Vagina (tissue), 2 donors: ENCODE measurements at places on chromosomes 11 and 22. TPM values are rescaled to one million over a fixed set of nuclear protein-coding genes. Genes with fewer than 3 reads are reported as not detected.

- no peak for DNase-seq
These were observed 85.7 kb upstream of the PRDM11 start for GRCh38 chr11:45060707-45061106.

DNA sequence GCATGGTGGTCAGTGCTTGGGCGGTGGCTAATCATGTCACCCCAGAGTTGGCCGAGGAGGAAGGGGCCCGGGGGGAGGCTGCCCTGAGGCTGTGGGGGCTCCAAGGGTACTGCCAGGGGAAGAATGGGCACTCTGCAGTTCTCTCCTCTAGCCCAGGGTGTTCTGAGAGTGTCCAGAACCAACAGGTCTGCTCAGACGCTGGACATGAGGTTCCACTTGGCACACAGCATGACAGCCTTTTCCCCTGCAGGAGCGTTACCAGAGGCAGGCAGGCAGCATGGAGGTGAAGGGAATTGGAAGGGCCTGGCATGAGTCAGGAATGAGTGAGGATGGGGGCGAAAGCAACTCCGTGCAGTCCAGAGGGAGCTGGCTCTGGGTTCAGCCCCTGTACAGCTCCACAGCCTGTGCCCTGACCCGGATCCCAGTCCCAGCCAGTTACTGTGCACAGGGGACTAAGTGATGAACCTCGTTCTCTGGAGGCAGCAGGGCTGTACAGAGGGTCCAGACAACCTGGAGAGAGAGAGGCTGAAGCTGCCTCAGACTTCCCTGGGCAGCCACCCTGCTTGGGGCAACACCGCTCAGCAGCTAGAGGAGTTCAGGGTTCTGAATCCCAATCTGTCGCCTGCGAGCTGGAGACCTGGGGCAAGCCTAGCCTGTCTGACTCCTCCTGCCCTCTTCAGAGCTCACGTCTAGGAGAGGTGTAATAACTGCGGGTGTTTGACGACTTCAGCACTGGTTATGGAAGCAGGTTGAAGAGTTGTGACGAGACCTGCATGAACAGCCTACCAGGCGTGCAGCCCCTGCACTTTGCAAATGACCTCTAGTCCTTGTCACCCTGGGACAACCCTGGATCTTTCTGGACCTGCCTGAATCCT lies 14.7 kb upstream of the TUB start:
- peak; percentile 88 for DNase-seq

GRCh38 chr11:111329306-111330204 lies 31.2 kb downstream of the POU2AF3 start:
- no peak for DNase-seq

DNA sequence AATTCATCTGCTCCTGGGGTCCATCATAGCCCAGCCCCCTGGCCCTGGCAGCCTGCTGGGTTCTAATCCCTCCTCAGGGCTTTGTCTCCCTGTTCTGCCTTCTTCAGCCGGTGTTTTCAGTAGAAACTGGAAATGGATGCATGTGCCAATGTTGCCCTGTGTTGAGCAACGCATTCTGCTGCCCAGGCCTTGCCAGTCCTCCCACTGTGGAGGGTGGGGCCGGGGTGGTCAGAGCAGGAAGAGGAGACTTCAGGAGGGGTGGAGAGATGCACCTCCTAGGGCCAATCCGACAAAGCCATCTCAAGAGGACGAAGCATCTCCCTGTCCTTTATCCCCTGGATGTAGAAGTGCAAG lies 27.6 kb upstream of the ZBTB16 start:
- no peak for DNase-seq

GRCh38 chr11:27150098-27150497 lies 109.5 kb downstream of the BBOX1 start:
- DNase-seq = no peak

DNA sequence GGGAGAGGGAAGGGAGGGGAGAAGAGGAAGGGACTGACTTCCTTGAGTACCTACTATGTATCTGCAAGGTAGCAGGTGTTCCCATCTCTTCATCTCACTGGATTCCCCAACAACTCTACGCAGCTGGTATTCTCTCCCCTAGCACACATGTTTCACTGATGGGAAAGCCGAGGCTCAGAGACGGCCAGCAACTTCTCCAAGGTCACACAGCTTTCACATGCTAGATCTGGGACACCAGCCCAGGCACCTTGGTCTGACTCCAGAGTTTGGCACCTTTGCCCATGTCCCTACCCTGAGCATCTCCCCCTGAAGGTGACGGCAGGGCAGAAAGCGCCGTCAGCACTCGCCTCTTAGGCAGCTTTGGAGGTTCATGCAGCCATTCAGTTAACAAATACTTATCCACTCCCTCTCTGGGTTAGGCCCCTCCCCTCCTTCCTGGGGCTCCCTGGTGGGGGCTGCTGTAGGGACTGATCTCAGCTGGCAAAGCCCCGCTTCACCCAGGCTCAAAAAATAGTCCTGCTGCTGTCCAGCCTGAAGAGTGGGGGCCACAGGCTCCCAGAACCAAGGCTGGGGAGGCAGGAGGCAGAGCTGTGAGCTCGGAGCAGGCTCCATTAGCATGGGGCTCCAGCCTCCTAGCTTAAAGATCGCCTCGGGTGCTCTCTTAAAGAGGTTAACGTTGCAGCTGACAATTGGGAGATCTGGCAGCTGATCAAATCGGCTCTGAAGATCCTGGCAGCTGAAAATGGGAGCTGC lies 79.4 kb downstream of the IGLL1 start:
- no peak for DNase-seq

GRCh38 chr22:48805516-48805915 lies 1022.2 kb downstream of the BRD1 start:
- DNase-seq = no peak

- DNase-seq = no peak
These were observed 98.9 kb downstream of the ARHGAP20 start for GRCh38 chr11:110613197-110613918.

DNA sequence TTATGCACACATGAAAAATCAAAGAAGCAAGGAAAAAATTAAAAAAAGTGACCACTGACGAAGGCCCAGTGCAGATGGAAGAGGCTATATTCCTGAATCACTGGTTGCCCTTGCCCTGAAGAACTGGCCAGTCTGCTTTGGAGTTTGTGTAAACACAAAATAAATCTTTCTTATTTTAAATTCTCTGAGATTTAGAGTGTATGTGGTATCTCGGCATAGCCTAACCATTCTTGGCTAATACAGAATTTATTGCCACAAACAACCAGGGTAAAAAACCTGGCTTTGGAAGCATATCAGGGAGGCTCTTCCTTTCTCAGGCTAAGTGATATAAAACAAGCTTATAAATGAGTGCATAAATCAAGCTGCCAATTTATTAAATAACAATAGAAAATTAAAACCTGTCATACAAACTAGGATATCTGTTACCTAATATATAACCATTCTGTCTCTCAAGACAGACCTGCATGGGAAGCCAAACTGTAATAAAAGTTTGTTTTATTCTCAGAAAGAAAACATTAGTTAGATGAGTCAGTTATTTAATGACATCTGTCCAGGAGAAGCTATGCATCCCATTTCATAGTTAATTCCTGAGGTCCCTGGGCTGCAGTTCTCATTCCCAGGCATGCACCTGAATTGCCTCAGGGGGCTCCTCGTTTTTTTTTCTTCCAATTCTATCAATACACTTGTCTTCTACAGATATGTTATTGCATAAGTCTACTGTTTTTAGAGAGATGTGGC lies 6.1 kb upstream of the TMEM135 start:
- no peak for DNase-seq

- no peak for DNase-seq
These were observed 11.9 kb upstream of the OAF start for GRCh38 chr11:120198787-120199469.

The PHLDB1 gene
- total RNA-seq = 119 TPM

The CXCR5 gene
- not detected for total RNA-seq

The F2 gene
- not detected for total RNA-seq

The INS gene
- not detected for total RNA-seq

The TUBA8 gene
- total RNA-seq = 5.6 TPM

The PRR33 gene
- total RNA-seq = not detected

The TRIM51 gene
- total RNA-seq = not detected

The GRAMD1B gene
- total RNA-seq = 4.9 TPM

The OR4A16 gene
- total RNA-seq = not detected
